ENCODE measurements at places on chromosomes 2 and 18.

DNA sequence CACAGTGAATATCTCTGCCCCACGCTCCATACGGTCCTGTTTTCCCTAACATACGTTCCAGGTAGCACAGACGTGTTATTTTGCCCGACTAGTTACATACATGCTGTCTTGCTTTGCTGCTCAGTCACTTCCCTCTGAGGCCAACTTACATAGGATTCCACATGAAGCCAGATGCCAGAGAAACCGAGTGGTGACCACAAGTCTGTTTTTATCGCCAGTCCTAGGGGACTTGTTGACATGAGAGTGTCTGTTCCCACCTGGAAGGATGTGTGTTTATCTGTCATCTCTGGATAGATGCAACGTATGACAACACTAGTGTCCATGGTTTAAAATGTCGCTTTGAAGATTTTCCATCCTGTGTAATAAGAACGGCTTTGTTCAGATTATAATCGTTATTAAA is 32.6 kb downstream of the PMAIP1 start:
- DNase-seq, result no peak

DNA sequence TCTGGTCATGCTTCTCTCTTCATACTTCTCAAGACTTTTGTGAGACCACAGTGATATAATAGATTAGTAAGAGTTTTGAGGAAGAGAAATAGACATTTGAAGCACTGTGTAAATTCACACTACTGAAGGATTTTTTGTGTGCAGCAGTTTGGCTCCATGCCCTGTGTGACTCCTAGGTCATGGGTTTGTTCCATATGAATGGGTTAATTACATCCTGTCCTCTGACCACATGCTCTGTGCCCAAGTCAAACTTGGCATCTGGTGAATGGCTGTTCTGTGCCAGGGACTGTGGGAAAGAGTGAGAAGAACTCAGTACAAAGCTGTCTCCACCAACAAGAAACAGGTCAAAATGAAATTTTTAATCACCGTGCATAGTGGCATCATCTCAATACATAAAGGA is 304.0 kb downstream of the LNPK start:
- DNase-seq, result no peak

- no peak for DNase-seq
Measured at GRCh38 chr2:128449226-128450061, 130.8 kb upstream of the HS6ST1 start.

DNA sequence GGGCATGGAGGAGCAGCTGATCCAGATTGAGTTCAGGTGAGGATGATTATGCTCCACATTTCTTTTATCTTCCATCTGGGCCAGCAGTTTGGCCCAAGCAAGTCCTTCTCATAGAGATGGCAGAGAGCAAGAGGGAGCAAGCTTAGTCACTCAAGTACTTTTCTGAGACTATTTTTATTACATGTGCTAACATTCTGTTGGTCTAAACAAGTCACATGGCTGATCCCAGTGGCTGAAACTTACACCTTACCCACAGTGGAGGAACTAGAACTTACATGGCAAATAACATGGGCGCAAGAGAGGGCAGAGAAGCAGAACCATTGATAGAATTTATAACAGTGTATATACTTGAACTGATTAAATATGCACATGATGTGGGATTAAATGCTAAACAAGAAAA is 105.7 kb downstream of the KYNU start:
- no peak for DNase-seq

- DNase-seq, result no peak
Measured at GRCh38 chr2:177078416-177078815, 134.2 kb upstream of the HNRNPA3 start.

DNA sequence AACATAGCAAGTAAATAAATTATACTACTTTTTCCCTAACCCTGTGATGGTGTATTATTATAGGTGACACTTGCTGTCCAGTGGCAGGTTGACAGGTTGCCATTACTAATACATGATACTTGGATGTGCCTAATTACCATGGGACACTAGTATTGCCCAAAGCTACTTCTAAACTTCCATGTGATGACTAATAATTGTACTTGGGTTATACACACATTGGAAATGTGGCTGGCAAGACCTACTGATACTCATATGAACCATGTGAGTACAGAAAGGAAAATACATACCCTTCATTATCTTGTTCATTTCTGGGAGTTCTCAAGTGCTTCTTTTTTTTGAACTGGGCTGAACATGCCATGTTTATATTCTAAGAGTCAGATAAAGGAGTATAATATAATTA is 156.4 kb downstream of the IKZF2 start:
- no peak for DNase-seq

- DNase-seq, result no peak
Measured at GRCh38 chr2:112065486-112065885, 10.4 kb downstream of the TMEM87B start.

DNA sequence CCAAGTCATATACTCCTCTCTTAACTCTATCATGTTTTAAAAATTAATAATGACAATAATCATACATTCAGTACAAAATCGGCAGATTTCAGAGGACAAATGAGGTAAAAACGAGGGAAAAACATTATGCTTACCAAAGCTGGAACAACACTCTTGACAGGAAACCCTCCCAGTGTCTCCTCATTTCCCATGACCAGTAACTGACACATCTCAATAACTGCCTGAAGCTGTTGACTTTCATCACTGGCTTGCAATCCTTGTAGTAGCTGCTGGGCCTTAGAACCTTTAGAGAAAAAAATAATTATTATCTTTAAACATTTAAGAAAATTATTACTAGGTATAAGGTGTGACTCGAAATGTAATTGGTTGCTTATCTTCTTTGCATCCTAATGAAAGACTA is 103.6 kb downstream of the TRIP12 start:
- DNase-seq, result no peak

- no peak for DNase-seq
Measured at GRCh38 chr18:2274613-2275012, 296.7 kb downstream of the METTL4 start.

GRCh38 chr2:44680983-44681531 is 260.4 kb upstream of the SIX3 start:
- DNase-seq, result no peak

- DNase-seq, result no peak
Measured at GRCh38 chr2:62234755-62235655, 39.1 kb downstream of the B3GNT2 start.

GRCh38 chr18:33123862-33124518 is 316.5 kb downstream of the CCDC178 start:
- DNase-seq, result no peak

DNA sequence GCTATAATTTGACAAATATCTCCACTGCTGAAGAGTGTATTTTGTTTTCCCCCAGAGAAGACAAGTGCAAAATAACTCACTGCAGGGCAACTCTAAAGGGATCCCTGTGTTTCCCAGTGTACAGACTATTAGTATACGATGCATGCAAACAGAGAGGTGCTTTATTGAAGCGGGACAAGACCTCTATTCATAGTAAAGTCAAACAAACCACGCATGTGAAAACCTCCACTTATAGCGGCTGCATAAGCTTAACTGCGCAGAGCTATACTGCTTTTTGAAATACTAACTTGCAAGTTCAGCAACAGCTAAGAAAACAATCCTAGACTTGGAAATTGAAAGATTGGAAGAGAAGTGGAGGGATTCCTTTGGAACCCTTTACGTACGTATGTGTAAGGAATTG is 15.6 kb downstream of the RNF144A start:
- no peak for DNase-seq

DNA sequence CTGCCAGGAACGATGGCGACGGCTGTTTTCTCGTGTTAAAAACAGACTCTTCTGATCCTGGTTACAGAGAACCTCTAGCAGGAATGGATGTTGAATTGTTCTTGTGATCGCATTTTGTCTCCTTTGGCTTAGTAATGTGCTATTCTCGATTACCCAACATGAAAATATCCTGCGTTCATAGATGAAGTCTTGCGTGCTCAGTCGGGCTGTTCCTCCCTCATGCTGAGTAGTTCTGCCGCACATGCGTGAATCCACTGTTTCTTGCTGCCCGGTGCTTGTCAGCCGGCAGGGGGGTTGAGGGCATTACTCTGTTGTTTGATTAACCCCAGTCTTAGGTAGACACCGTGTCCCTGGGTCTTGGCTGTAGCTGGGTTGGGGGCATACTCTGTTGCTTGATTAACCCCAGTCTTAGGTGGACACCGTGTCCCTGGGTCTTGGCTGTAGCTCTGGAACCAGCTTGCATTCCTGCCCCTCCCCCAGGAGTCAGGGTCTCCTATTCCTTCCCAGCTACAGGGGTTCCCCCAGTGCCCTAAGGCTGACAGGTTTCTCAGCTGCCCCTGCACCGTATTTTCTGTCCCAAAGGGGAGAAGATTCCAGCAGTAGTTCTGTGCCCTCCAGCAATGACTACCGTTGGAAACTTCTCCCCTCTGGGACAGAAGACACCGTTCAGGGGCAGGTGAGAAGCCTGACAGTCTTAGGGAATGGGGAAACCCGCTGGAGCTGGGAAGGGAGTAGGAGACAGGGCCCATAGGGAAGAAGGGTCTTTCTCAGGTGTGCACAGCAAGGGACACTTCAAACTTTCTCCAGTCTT is 22.1 kb upstream of the ASB1 start:
- no peak for DNase-seq

GRCh38 chr18:77065221-77065981 is 67.2 kb downstream of the MBP start:
- no peak for DNase-seq

GRCh38 chr2:222734703-222735014 is 63.2 kb downstream of the MOGAT1 start:
- no peak for DNase-seq

DNA sequence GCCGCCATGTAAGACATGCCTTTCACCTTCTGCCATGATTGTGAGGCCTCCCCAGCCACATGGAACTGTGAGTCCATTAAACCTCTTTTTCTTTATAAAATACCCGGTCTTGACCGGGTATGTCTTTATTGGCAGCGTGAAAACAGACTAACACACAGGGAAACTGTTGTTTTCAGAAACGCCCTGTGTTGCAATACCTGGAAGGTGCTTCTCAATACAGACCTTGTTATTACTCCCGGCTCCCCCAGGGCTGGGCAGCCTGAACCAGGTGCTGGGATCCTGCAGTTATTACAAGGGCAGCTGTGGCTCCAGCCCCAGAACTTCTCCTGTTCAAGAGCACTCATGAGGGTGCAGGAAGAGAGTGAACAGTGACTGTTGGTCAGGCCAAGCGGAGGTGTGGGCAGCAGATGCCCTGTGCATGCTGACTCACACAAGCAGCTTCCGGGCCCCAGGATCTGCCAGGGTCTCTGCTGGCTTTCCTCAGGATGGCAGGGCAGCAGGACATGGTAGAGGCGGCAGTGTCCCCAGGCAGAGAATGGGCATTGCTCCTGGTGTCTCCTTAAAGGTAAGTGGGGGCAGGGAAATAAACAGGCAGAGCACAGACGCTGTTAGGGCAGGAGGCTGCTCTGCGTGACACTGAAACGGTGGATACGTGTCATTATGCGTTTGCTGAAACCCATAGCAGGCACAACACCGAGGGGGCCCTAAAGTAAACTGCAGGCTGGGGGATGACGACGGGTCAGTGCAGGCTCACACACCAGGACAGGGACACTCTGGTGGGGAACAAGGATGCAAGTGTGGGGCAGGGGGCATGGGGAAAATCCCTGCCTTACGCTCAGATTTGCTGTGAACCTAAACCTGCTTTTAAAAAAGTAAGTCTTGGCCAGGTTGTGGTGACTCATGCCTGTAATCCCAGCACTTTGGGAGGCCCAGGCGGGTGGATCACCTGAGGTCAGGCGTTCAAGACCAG is 89.1 kb downstream of the NDUFA10 start:
- no peak for DNase-seq

GRCh38 chr2:129757366-129757914 is 222.0 kb upstream of the RAB6C start:
- DNase-seq, result no peak

DNA sequence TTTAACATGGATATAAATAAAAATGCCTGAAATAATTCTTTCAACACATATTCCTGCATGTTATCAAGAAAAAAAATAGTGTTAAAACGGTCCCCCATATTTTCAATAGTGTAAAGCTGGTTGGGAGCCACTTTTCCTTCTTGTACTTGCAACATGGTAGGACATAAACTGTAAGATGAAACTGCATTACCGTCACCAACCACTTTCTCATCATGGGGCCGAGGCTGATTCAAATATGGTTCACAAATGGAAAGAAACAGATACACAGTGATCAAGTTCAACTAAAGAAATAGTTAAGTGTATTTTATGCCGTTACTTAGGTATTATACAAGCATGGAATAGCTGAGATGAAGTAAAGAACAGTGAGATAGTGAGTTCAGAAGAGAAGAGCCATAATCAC is 360.7 kb downstream of the ZEB2 start:
- no peak for DNase-seq

DNA sequence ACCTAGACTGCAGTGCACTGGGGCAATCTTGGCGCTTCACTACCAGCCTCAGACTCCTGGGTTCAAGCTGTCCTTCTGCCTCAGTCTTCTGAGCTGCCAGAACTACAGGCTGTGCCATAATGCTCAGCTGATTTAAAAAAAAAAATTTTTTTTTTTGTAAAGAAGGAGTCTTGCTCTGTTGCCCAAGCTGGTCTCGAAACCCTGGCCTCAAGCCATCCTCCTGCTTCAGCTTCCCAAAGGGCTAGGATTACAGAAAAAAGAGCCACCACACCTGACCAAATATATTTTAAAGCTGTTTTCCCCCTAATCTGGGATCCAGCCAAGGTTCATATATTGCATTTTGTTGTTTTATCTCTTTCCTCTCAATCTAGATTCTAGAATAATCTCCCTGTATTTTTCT is 82.2 kb downstream of the RAB31 start:
- no peak for DNase-seq

DNA sequence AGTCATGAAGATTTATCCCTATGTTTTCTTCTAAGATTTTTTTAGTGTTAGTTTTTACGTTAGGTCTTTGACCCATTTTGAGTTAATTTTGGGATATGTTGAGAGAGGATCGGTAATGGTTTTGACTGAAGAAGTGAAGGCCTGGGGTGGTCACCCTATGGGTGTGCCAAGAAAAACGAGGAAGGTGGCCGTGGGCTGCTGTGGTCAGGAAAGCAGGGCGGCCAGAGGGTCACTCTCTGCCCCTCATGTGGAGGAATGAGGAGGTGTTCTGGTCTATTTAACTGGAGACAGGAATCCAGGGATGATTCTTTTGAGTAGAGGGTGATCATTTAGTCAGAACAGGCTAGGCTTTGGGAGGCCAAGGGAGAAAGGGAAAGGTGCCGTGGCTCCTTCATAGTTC is 50.7 kb downstream of the MYO7B start:
- DNase-seq, result no peak

GRCh38 chr2:110853516-110853915 is 121.1 kb downstream of the ACOXL start:
- no peak for DNase-seq

GRCh38 chr2:75276093-75277029 is 77.0 kb upstream of the TACR1 start:
- DNase-seq, result no peak

DNA sequence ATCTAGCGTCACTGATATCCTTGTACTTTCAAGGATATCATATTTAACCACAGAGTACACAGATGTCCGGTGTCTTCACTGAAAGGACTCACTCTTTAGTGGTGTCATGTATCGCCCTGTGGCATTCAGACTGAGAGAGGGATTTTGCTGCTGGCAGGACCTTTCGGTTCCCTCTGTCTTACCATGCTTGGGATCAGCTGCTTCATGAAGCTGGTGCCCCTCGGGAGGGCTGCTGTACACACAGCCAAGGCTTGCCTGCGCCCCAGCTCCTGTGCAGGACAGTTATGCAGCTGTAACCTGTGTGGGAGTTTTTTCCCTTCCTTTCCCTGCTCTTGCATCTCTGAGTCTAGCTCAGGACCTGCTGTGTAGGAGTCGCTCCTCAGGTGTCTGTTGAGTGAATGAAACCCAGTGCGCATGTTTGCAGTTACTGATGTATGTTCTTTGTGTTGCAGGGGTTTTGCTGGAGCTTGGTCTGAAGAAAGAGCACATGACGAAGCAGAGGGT is 64.4 kb downstream of the GREB1 start:
- DNase-seq, result no peak
